Amygdala (tissue), 56 donors: ENCODE measurements at places on chromosomes 7 and 10.

DNA sequence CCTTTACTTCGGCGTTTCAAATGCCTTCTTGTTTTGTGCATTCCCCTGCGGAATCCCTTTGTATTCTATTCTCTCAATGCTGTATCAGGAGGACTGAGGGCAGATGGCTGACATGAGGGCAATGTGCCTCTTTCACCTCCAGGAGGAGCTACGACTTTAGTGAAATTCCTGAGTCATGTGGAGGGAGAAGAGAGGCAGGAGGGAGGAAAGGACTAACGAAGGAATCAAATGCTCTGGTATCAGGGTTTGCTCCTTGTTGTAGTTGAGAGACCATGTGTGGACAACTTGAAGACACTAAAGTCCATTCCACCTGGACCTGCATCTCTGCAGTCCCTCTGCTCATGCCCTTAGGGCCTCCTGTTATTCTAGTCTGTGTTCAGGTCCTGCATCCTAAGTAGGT, 40.2 kb upstream of the PRSS58 start:
- no peak for DNase-seq

DNA sequence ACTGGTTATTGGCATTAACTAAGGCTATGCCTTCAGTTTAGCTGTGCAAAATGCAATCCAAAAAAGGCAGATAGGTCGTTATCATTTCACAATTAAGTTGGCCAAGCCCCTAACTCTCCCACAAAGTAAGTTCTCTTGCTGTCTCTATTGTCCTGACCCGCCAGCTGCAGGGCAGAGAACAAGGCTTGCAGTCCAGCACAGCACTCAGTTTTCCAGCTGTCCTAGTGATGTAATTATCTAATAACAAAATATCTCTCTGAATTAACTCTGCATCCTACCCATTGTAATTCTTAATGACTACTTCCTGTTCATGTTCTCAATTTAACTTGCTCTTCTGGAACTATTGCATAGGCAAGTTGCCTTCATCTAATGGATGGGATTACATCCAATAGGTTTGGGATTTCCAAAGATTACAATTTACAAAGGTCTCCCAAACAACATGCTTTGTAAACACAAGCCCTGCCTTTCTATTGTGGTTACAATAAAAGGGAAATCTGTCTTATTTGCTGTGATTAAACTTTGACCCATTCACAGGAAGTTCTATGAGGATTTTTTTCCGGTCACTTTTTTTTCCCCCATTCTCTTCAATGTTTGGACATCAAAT, 55.2 kb downstream of the CDK6 start:
- peak; percentile 13 for DNase-seq

GRCh38 chr10:47371629-47372485, 12.2 kb downstream of the ZNF488 start:
- no peak for DNase-seq

DNA sequence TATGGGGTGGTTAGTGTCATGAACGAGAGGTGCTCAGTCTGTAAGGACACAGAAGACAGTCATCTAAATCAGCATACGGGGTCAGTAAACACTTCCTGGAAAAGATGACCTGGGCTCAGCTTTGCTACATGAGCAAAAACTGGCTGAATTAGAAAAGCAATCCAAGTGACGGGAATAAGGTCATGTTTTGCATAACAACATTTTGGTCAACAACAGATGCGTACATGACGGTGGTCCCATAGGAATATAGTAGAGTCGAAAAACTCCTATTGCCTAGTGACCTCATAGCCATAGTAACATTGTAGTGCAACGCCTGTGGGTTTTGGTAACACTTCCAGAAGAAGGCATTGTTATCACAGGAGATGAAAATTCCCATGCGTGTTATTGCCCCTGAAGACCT, 92.9 kb downstream of the CTNNA3 start:
- DNase-seq, result no peak

- no peak for DNase-seq
These were observed 526 bp downstream of the ZNF248 start for GRCh38 chr10:37856881-37857286.

DNA sequence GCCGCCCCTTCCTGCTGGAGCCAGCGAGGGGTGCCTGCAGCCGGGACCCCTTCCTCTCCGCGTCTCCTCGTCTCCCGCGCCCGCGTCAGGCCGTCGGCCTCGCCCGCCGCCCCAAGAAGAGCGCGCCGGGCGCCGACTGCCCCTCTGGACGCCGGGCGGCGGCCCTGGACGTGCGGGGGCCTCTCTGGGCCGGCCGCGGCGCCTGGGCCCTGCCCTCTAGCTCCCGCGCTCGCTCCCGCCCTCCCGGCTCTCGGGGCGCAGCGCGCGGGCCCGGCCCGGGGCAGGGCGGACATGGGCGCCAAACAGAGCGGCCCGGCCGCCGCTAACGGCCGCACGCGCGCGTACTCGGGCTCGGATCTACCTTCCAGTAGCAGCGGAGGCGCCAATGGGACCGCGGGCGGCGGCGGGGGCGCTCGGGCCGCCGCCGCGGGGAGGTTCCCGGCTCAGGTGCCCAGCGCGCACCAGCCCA, 704 bp downstream of the ZNRF2 start:
- DNase-seq, result no peak

GRCh38 chr7:112819536-112819935, 29.3 kb upstream of the TMEM168 start:
- no peak for DNase-seq

DNA sequence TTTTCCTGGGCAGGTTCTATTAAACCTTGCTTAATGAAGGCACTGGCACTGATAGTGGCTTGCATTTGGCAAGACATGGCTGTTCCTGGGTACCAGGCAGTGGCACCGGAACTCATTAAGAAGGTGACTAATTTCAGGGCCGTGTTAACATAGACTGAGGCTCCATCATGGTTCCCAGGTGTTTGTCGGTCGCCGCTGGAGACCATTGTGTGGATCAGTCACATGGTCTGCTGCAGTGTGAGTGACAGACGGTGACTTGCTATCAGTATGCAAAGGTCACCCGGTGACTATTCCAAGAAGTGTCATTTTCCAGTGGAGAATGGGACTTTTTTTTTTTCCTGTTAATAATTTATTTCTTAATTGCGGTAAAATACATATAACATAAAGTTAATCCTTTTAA, 106.3 kb downstream of the INSYN2A start:
- DNase-seq, result no peak

- no peak for DNase-seq
These were observed 305.9 kb downstream of the GATA3 start for GRCh38 chr10:8360365-8360764.

DNA sequence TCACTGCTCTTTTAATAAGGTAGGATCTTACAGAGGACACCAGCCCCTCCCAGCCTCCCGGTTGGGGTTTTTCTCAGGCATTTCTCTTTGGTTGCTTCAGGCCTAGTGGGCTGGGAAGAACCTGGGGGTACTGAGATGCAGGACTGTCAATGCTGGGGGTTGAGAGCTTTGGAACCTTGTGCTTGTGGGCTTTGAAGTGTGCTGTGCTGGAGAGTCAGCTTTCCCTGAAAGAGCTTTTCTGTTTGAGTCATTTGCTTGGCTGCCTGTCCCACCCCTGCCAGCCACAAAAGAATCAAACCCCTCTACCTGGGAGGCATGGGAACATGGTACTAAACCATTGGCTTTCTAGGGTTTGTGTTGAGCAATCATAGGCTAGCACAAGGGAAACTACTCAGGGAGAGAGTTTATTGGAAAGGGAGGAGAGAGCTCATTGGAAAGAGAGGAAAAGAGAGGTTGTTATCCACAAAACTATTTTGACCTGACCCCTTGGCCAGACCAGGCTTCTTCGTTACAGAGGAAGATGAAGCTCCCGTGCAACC, 1.4 kb downstream of the SCD start:
- no peak for DNase-seq

DNA sequence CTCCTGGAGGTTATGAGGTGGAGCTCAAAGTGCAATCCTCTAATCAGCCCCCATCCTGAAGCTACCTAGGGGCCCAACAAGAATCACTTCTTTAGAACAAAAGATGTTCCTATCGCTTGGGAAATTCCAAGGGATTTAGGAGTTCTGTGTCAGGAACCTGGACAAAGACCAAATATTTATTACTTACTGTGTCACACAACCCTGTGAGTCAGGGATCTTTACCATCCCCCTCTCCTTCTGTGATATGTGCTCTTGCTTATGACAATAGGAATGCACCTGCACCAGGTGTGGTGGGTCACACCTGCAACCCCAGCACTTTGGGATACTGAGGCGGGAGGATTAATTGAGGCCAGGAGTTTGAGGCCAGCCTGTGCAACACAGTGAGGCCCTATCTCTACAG, 485.8 kb downstream of the PLXDC2 start:
- DNase-seq, result no peak

DNA sequence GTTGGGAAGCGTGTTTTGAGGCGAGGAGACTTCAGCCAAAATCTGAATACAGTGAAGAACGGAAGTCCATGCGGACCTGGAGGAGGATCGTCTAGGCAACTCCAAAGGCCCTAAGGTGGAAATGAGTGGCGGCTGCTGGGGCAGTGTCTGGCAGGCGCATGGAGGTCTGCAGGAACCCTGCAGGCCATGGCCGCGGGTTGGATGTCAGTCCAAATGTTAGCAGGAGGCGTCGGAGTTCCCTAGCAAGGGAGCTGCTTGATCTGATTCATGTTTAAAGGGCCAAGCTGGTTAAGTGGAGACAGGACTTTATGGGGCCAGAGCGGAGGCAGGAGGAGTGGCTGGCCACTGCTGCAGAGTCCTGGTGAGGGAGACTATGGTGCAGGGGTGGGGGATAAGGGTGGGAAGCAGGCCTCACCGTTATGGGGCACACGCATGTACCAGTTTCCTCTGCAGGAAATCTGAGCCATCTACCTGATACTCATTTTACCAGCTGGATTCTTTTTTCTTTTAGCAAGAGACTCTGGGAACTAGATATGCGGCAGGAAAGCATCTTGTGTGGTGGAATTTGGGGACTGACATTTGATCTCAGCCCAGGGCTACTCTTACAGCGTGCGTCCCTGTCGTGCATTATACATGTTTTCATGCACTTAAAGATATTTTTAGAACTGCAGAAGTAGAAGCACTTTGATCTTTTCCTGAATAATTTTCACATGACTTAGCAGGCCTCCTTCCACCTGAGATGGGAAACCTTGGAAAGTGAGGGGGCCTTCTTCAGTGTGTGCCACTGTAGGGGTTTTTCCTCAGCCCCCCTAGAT, 6.6 kb upstream of the REPIN1 start:
- no peak for DNase-seq

DNA sequence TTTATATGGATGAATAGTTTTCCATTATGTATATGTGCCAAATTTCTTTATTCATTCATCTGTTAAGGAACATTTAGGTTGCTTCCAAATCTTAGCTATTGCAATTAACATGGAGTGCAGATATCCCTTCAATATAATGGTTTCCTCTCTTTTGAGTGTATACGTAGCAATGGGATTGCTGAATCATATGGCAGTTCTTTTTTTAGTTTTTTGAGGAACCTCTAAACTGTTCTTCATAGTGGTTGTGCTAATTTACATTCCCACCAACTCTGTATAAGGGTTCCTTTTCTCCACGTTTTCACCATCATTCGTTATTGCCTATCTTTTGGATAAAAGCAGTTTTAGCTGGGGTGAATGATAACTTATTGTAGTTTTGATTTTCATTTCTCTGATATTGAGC, 46.5 kb downstream of the FAS start:
- no peak for DNase-seq

- no peak for DNase-seq
These were observed 2.6 kb upstream of the GRIFIN start for GRCh38 chr7:2478800-2479199.

- no peak for DNase-seq
These were observed 118.5 kb downstream of the ITGB8 start for GRCh38 chr7:20449176-20449575.

- no peak for DNase-seq
These were observed 8.6 kb downstream of the KCNH2 start for GRCh38 chr7:150969475-150969874.

- no peak for DNase-seq
These were observed 78.7 kb downstream of the MYOF start for GRCh38 chr10:93403152-93404047.

DNA sequence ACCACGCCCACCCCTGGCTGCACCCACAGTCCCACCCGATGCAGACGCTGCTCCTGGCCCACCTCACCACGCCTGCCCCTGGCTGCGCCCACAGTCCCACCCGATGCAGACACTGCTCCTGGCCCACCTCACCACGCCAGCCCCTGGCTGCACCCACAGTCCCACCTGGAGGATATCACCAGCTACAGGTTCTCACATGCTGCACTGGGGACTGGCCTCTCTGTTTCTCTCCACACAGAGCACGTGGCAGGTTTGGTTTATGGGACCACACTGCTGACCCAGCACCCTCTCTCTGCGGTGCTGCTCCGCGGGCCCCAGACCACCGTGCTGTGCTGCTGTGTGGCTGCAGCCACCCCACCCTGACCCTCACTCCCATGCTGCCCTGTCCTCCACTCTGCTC, 120.9 kb downstream of the VIPR2 start:
- no peak for DNase-seq

DNA sequence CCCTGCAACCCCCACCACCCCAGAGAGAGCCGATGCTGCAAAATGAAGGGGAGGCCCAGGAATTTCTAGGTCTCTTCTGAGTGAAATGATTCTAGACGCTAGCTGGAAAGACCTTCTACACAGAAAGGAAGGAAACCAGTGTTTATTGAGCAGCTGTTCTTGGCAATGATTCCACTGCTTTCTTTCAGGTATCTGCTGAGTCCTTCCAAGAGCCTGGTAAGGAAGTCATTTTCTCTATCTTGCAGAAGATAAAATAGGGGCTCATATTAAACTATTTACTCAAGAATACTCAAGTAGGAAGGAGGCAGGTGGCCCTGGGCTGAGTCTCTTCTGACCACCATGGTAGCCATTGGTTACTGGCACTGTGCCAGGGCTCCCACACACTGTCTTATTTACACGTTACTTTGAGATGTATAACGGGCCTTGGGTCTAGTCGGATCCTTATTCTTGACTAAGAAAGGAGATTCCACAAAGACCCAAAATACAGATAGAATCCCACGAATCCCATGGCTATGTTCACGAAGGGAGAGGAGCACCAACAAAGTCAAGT, 112.1 kb downstream of the GALNT11 start:
- DNase-seq, result no peak

DNA sequence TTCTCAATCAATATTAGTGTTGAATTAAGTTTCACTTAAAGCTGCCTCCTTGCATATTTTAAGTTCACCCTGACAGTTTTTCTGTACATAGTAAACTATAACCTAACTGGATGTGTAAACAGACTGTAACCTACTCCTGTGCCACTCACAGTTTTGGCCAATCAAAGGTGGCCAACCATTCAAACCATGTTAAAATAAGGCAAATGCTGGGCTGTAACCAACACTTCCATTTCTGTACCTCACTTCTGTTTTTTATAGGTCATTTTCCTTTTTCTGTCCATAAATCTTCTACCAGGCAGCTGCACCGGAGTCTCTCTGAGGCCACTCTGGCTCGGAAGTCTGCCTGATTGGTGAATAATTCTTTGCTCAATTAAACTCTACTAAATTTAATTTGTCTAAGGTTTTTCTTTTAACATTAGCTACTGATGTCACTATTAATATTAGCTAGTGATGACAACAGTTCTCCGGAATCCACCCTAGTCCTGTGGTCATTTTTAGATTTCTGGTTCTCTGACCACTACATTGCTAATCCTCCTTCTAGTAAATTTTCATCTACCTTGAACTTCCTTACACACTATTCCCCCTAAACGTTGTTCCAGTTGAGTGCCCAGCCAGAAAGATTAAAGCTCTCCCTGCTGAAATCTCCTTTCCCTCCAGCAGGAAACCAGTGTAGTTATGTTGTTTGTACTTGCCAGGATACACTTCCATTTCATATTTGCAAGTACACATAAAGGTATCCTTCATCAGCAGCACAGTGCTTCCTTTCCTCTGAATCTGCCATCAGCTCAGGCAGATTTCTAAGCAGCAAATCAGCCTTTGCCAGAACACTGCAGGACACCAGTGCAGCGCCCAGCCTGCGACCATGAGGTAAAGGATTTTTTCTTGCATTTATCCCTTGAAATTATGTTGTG, 18.6 kb upstream of the IFIT2 start:
- DNase-seq, result no peak

- DNase-seq, result peak; percentile 83
These were observed at the start of gene BMI1 for GRCh38 chr10:22320591-22321155. TSS of gene BMI1 (plus strand) at chr10:22321099. CDS start at chr10:22326450, 5,351 bp downstream.
